ENCODE measurements at places on chromosomes 7 and 10. TPM values are rescaled to one million over a fixed set of nuclear protein-coding genes. Genes with fewer than 3 reads are reported as not detected.
A peak's percentile ranks its signal among the peaks of the same experiment; 100 is the strongest.

DNA sequence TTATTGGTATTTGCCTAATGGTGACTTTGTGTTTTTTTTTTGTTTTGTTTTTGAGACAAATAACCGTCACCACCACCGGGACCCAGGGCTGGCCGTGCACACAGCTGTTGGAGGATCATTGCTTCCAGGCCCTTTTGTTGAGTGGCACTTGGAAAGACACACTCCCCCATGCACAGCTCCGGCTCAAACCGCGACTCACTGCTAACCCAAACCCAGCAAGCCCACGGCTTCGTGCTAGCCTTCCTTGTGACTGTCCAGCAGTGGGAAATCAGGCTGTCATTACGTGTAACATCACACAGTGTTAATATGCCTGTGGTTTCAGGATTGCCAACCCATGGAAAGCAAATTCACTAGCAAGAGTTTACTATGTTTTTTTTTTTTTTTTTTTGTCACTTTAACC is 17.4 kb downstream of the BNIP3 start:
- H3K4me1 ChIP-seq = no peaks in the 10 kb centered on the region
- H3K36me3 ChIP-seq = peaks cover 28% of the 10 kb centered on the region
- DNase-seq = no peak
- H3K27me3 ChIP-seq = no peaks in the 10 kb centered on the region
- H3K4me3 ChIP-seq = no peak overlapping the region

DNA sequence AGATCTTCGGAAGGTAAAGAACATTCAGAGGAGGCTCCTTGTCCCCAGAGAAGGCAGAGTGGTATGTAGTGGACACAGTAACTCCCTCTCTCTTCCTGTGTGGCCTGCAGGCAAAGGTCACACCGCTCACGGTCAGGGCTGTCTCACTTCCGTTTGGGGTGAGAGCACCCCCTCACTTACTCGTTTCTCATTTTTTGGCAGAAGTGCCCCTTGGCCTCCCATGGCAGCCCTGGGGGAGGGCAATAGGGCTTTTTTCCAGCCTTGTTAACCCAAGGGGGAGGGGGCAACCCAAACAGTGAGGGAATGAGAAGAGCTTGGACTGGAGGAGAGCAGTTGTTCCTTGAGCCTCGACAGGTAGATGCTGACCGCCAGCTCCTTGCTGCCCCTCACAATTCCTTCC is 31.8 kb upstream of the SRGN start:
- H3K4me1 ChIP-seq = peaks cover 31% of the 10 kb centered on the region
- DNase-seq = no peak
- H3K4me3 ChIP-seq = no peak overlapping the region
- no peaks in the 10 kb centered on the region for H3K36me3 ChIP-seq

GNAI1 gene
- total RNA-seq = 0.35 TPM

HTR5A gene
- total RNA-seq = not detected

DNA sequence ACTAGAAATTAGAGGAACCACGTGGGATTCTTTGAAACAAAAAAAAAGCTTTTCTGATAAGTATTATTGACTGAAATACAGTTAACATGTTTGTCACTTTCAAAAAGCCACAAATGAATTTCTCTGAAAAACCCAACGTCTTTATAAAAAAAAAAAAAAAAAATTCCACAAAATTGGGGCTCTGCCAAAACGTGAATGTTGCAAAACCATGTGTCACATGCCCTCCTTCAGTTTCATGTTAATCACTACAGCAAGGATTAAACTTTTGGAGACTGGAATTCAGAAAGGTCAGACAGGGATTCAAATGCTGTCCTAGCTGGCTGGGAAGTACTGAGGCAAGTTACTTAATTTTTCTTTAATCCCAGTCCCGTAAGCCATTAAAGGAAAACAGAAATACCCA is 278.0 kb upstream of the KLF14 start:
- peaks cover 25% of the 10 kb centered on the region for H3K36me3 ChIP-seq
- peak overlapping the region; percentile 89 for H3K27ac ChIP-seq
- no peak for DNase-seq
- H3K27me3 ChIP-seq = no peaks in the 10 kb centered on the region
- no peak overlapping the region for H3K4me3 ChIP-seq

PAX4 gene
- total RNA-seq = not detected

GRCh38 chr7:70336536-70336935 is 738.3 kb downstream of the AUTS2 start:
- H3K27me3 ChIP-seq = no peaks in the 10 kb centered on the region
- H3K4me1 ChIP-seq = no peaks in the 10 kb centered on the region
- peaks cover 7% of the 10 kb centered on the region for H3K36me3 ChIP-seq
- H3K4me3 ChIP-seq = no peak overlapping the region
- no peak overlapping the region for H3K27ac ChIP-seq
- DNase-seq = no peak

DNA sequence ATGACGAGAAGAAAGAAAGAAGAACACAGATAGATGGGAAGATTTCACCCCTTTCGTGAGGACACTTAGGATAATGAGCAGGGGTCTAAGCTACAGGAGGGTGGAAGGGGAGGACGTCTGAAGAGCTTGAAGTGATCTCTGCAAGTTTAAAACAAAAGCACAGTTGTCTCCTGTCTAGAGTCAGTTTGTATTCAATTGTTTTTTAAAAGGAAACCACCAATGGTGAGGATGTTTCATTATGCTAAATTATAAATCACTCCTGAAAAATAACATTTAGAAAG is 85.9 kb downstream of the ADAM12 start:
- no peaks in the 10 kb centered on the region for H3K4me1 ChIP-seq
- H3K4me3 ChIP-seq = no peak overlapping the region
- H3K27me3 ChIP-seq = no peaks in the 10 kb centered on the region
- H3K36me3 ChIP-seq = no peaks in the 10 kb centered on the region
- H3K27ac ChIP-seq = no peak overlapping the region

GRCh38 chr7:1401011-1401410 is 58.3 kb downstream of the MICALL2 start:
- H3K4me3 ChIP-seq = no peak overlapping the region
- H3K27me3 ChIP-seq = peaks cover 45% of the 10 kb centered on the region
- H3K4me1 ChIP-seq = peaks cover 2% of the 10 kb centered on the region
- no peak for DNase-seq
- no peak overlapping the region for H3K27ac ChIP-seq

DNA sequence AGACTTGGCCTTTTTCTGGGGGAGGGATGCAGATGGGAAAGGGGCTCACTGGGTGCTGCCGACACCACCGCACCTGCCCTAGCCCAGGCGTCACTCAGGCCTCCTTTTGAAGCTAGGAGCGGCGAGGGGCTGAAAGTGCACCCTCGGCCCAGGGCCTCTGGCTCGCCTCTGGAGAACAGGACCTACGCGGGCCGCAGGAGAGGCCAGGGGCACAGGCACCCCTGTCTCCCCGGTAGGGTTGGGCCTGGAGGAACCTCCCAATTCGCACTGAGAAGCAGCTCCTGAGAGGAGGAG is 46.5 kb upstream of the PRKAR1B start:
- H3K4me3 ChIP-seq = no peak overlapping the region
- H3K4me1 ChIP-seq = no peaks in the 10 kb centered on the region
- no peak overlapping the region for H3K27ac ChIP-seq
- no peak for DNase-seq

DNA sequence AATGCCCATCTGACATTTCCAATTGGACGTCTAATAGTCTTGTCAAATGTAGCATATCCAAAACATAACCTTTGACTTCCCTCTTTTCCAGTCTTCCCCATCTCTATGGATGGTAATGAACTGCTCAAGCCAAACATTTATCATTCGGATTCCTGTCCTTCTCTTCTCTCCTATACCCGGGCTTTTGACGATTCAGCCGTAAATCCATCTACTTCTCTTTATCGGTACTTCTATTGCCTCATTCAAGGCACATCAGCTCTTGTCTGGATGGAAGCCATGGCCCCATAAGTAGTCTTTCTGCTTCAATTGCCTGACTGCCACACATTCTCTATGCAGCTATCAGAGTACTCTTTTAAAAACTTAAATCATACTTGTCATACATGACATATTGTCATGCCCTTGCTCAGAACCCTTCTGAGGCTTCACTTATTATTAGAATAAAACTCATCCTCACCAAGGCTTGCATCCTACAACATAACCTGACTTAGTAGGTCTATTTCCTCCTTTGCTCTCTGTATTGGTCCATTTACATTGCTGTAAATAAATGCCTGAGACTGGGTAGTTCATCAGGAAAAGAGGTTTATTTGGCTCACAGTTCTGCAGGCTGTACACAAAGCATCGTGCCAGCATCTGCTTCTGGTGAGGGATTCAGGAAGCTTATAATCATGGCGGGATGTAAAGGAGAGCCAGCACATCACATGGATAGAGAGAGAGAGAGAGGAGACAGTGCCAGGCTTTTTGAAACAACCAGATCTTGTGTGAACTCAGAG is 37.8 kb downstream of the ST8SIA6 start:
- peaks cover 12% of the 10 kb centered on the region for H3K27me3 ChIP-seq
- no peak for DNase-seq
- H3K36me3 ChIP-seq = no peaks in the 10 kb centered on the region
- H3K4me3 ChIP-seq = no peak overlapping the region
- H3K4me1 ChIP-seq = no peaks in the 10 kb centered on the region

GIMAP4 gene
- total RNA-seq = 0.40 TPM

- peak overlapping the region; percentile 1 for H3K27ac ChIP-seq
- DNase-seq = no peak
- H3K4me1 ChIP-seq = peaks cover 31% of the 10 kb centered on the region
- no peaks in the 10 kb centered on the region for H3K27me3 ChIP-seq
Observed at GRCh38 chr10:99779335-99779734, 3.1 kb upstream of the ABCC2 start.

DNA sequence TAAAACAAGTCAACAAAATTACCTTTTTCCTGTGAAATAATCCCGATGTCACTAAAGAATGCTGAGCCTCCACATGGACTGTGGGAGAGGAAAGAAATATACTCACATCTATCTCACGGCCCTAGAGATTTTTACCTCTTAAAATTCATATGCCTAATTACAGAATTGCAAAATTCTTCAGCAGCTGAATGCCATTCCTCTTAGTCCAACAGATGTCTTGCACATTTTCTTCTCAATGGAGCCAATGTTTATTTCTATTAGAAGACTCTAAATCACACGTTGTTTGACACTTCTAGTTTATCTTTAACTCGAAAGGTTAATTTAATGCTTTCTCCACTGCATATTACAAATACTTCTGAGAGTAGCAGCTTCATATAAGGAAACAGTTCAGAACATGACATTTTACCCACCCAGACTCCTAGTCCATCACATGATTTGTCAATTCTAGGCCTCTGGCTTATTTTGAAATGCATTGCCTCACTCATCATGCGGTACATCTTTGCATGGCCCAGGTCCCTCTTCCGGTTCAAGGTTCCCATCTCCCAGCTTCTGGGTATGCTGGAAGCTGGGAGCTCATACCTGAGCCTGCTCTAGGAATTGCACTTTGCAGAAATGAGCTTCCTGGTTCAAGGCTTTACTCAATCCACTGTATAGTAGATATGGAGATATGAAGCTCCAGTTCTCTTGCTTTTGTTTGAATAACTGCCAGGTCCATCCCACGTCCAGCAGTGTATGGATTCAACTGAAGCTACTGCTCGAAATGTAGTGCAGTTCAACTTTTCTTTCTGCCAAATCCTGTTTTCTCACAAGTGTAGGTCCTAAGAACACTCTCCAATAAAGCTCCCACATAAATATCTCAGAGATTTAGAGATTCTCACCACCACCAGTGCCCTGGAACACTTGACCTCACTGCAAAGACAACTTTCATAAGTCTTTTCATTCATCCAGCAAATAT is 306.2 kb downstream of the GPR37 start:
- H3K4me3 ChIP-seq = no peak overlapping the region
- H3K4me1 ChIP-seq = no peaks in the 10 kb centered on the region
- H3K27ac ChIP-seq = no peak overlapping the region
- DNase-seq = no peak

GRCh38 chr7:102404005-102404861 is 8.1 kb downstream of the PRKRIP1 start:
- H3K27me3 ChIP-seq = no peaks in the 10 kb centered on the region
- H3K4me3 ChIP-seq = no peak overlapping the region
- H3K4me1 ChIP-seq = peaks cover 37% of the 10 kb centered on the region
- peaks cover 86% of the 10 kb centered on the region for H3K36me3 ChIP-seq
- no peak for DNase-seq
- no peak overlapping the region for H3K27ac ChIP-seq

DNA sequence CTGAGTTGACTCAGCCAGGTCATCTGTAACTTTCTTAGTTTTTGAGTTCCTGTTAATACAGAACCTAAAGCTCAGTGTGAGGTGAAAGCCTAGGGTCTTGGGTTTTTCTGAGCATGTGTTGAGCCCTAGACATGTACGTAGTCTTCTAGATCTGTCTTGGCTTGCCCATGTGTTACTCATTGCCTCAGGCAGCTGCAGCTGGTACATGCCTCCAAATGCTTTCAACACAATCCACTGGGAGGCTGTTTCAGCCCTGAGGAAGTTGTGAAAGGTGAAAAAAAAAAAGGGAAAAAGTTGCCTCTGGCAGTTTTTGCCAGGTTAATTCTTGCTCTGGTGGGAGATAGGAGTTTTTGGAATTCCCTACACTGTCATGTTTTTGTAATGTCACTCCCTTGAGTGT is 134.6 kb downstream of the RNF216 start:
- no peak overlapping the region for H3K4me3 ChIP-seq

MSS51 gene
- total RNA-seq = 5.2 TPM

DNA sequence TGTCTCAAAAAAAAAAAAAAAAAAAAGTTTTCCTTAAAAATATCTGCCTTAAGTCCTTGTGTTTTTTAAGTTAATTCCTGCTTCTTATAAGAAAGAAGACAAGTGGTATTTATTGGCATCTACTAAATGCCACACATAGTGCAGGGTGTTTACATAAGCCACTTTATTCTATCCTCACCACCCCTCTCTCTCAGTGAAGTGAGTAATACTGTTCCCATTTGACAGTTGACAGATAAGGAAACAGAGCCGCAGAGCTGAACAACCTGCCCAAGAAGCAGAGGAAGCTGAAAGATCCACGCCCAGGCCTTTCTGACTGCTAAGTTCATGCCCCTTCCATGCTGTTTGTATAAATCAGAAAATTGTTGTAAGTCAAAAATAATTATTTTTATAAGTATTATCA is 54.1 kb downstream of the ABLIM1 start:
- no peaks in the 10 kb centered on the region for H3K27me3 ChIP-seq
- H3K4me1 ChIP-seq = no peaks in the 10 kb centered on the region

DNA sequence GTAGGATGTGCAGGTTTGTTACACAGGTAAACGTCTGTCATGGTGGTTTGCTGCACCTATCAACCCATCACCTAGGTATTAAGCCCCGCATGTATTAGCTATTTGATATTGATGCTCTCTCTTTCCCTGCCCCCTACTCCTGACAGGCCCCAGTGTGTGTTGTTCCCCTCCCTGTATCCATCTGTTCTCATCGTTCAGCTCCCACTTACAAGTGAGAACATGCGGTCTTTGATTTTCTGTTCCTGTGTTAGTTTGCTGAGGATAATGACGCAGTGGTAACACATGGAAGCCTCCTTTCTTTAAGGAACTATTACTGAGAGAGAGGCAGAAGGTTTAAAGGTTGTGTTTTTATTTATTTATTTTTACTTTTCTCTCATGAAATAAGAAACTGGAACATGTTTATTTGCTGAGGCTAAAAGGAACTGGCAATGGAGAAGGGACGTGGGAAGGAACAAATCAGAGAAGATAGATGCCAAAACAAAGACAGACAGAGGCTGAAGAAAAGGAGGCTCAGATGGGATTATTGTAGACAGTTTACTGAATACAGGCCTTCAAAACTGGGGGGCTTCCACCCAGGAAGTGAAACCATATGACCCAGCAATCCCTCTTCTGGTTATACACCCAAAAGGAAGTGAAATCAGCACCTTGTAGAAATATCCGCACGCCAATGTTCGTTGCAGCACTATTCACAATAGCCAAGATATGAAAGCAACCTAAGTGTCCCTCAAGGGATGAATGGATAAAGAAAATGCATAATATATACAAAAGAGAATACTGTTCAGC is 556.3 kb downstream of the GRM8 start:
- no peaks in the 10 kb centered on the region for H3K27me3 ChIP-seq
- no peak for DNase-seq
- no peaks in the 10 kb centered on the region for H3K36me3 ChIP-seq
- peak overlapping the region; percentile 65 for H3K27ac ChIP-seq

OR2A1 gene
- total RNA-seq = not detected

IDI2 gene
- total RNA-seq = not detected

PALD1 gene
- total RNA-seq = 2.4 TPM

All from activated B cell treated with CpG ODN at 0.5 μM for 24 hours (primary cell).